Muscle of arm (tissue), 14 donors: ENCODE measurements at places on chromosomes 4 and X. TPM values are rescaled to one million over a fixed set of nuclear protein-coding genes. Genes with fewer than 3 reads are reported as not detected.

- no peak for DNase-seq
These were observed 242.3 kb upstream of the GRIA3 start for GRCh38 chrX:122941806-122942205.

Gene RASSF6
- 1.7 TPM for polyA plus RNA-seq

Gene CLTRN
- polyA plus RNA-seq = 0.40 TPM

DNA sequence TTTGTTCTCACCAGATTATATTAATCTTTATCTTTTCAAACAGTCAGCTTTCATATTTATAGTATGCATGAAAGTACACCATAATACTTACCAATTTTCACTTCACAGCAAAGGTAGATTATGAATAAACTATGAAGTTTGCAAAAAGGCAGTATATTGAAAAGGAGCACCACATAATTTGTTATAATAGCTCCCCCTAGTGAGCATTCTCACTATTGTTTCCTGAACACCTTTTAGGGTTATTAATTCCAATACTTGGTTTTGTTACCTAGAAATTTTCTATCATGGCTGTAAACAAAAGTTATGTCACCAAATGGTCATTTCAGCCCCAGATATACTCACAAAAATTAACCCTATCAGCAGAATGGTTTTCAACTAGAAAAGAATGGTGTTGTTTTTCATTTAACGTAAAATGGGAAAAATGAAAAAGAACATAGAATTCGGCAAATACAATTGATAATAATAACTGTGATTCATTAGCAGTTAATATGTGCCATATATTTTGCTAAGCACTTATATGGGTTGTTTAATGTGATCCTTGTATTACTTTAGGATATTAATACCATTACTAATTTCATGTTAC lies 30.2 kb upstream of the NKX6-1 start:
- DNase-seq = no peak
